ENCODE measurements at places on chromosomes 1 and 21.
A peak's percentile ranks its signal among the peaks of the same experiment; 100 is the strongest.

GRCh38 chr1:189752461-189752995 lies 725.1 kb downstream of the BRINP3 start:
- DNase-seq = no peak

DNA sequence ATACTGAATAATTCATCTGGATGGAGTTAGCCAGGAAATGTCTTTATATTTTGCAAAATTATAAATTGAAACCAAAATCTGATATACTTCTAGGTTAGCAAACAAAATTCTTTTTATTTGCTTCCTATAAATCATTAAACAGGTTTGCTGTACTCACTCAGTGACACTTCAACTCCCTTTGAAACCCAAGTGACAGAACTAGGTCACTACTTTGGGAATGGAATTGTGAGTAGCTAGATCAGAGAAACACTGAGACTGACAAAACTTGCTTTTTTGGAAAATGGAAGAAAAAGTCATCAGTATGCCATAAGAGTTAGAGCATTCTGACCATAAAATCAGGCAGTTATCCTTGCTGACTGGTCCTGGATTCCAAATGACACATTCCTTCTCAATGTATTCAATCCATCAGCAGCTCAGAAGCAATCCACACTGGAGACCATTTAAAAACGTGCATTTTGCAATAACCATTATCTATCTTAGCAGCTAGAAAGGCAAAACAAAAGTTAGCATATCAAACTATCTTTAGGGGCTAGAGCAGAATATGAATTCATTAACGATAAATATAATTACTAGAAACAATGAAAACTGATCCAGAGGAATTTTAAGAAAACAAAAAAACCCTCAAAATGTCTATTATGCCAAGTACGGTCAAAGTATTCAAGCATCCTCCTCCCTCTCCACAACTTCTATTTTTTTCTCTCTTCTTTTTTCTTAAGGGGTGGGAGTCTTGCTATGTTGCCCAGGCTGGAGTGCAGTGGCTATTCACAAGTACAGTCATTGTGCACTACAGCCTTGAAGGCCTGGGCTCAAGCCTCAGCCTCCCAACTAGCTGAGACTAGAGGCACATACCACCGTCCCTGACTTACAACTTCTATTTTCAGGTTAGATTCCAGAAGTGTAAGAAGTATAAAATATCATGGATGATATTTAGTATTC lies 60.1 kb downstream of the HNRNPR start:
- DNase-seq = no peak

GRCh38 chr1:62335656-62336055 lies 16.4 kb upstream of the KANK4 start:
- no peak for DNase-seq

DNA sequence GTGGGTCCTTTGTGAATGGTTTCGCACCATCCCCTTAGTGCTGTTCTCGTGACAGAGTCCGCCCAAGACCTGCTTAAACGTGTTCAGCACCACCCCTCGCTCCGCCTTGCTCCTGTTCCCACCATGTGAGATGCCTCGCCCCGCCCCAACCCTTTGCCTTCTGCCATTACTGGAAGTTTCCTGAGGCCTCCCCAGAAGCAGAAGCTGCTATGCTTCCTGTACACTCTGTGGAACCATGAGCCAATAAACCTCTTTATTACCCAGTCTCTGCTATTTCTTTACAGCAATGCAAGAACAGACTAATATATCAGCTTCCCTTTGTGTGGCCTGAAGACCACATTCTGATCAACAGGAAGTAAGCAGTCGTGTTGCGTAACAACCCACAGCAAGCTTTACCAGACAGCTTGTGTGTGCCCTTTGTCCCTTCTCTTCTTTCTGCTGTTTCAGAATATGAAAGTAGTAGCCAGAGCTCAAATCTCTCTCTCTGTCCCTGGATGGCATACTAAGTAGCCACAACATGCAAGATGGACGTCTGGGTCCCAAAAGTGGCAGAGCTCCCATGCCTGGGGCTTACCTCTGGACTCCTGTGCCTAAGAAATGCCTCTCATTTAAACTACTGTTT lies 14.1 kb downstream of the HENMT1 start:
- DNase-seq = peak; percentile 87

DNA sequence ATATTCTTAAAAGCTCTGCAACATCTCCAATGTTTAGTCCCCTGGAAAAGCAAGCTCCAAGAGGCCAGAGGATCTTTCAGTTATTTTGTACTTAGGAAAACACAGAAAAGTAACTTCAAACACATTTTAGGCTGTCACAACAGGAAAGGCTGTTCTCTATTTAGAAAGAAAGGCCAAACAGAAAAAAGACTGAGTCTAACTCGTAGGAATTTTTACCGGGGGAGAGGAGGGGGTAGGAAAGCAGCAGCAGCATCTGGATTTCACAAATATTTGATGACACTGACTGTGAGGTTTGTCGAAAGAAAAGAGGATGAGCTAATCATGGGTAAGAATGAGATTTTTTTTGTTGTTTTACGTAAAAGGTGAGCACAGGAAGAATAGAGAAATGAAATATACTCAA lies 107.1 kb downstream of the EIF4G3 start:
- no peak for DNase-seq

GRCh38 chr1:23394181-23394580 lies 24.5 kb upstream of the ZNF436 start:
- DNase-seq = no peak

- no peak for DNase-seq
Measured at GRCh38 chr1:41713557-41714327, 205.0 kb downstream of the HIVEP3 start.

GRCh38 chr1:110674337-110675059 lies at the start of gene KCNA3:
TSS of gene KCNA3 (minus strand) at chr1:110674940. CDS start at chr1:110674809, 131 bp downstream.
- peak; percentile 84 for DNase-seq

DNA sequence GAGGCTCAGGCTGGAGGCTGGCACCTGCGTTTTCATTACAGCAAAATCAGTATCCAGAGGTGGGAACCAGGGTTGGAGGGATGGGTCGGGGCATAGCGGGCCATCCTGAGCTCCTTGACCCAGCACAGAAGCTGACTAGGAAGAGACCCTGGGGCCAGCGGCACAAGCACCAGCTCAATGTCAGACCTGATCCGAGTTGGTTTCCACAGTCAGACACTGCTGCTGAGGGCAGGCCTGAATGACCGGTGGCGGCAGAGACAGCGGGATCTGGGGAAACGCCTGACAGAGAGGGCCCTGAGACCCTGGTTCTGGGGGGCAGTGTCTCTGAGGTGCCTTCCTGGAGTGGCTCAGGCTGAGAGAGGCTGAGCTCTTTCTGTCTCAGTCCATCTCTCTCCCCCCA lies 162.0 kb upstream of the C1orf174 start:
- no peak for DNase-seq

GRCh38 chr21:46022551-46023525 lies 41.3 kb downstream of the COL6A1 start:
- no peak for DNase-seq

- DNase-seq = no peak
Measured at GRCh38 chr1:154591206-154591605, 16.8 kb downstream of the ADAR start.

DNA sequence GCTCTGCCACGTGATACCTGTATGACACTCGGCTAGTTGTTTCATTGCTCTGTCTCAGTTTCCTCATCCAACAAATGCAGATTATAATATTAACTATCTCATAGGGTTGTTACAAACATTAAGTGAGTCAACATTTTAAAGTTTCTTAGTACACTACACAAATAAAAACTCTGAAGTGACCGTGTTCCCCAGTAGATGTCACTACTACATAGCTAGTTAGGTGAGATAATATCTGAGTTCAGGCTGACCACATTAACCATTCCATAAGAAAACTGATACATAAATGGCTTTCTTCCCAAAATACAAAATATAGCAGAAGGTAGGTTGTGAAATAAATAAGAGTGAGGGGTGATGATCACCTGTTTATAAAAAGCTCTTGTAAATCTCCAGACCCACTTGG lies 214.1 kb downstream of the NUF2 start:
- no peak for DNase-seq

- DNase-seq = no peak
Measured at GRCh38 chr1:154865442-154866256, 4.4 kb downstream of the KCNN3 start.

- DNase-seq = no peak
Measured at GRCh38 chr21:9838738-9839642, 682.4 kb upstream of the TPTE start.

- DNase-seq = peak; percentile 67
Measured at GRCh38 chr1:221712198-221712684, 29.6 kb downstream of the DUSP10 start.

- peak; percentile 13 for DNase-seq
Measured at GRCh38 chr1:35707601-35708440, 10.9 kb downstream of the C1orf216 start.

DNA sequence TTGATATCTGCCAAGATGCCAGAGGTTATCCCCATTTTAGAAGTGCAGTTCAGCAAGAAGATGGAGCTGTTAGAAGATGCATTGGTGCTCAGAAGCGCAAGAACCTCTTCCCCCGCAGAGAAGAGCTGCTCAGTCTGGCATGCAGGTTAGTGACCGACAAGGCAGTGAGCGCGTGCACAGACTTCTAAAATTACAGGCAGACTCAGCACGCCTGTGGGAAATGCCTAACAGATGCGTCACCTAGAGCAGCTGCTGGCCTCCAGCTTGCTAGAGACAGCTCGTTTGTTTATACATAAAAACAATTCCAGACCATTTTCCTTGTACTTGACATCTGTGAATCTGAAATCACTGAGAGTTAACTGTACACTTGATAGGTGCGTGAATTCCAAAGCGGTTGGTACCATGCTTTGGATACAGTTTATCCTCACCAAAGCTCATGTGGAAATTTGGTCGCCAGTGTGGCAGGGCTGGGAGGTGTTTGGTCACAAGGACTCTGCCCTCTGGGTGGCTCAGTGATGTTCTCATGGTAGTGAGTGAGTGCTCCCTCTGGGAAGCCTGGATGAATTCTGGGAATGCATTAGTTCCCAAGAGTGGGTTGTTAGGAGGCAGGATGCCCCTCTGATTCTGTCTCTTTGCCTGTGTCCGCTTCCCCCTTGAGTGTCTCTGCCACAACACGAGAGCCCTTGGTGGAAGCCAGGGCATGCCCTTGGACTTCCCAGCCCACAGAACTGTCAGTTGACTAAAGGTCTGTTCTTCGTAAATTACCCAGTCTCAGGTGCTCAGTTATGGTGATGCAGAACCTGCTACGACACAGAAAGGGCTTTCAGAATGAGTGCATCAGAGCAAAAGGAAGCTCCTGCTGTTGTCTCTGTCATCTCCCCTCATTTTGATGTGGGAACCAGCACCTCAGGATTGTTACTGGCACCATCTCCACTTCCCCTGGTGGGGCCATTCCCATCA lies 24.4 kb downstream of the SNAP47 start:
- no peak for DNase-seq

DNA sequence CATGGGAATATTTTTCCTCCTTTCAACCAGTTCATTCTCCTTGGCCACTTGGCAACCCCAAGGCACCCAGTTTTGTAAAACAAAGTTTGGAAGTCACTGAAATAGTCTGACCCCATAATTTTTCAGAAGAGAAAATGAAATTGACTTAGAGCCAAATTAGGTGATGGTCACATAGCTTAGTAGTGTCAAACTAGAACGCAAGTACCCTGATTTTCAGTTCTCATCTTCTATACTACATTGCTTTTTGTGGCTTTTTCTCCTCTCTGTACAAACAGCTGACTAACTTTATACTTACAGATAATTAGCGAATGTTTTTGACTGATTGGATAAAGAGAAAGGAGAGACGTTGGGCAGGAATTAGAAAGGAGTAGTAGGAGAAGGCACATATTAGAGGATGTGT lies 33.1 kb downstream of the IARS2 start:
- DNase-seq = no peak

DNA sequence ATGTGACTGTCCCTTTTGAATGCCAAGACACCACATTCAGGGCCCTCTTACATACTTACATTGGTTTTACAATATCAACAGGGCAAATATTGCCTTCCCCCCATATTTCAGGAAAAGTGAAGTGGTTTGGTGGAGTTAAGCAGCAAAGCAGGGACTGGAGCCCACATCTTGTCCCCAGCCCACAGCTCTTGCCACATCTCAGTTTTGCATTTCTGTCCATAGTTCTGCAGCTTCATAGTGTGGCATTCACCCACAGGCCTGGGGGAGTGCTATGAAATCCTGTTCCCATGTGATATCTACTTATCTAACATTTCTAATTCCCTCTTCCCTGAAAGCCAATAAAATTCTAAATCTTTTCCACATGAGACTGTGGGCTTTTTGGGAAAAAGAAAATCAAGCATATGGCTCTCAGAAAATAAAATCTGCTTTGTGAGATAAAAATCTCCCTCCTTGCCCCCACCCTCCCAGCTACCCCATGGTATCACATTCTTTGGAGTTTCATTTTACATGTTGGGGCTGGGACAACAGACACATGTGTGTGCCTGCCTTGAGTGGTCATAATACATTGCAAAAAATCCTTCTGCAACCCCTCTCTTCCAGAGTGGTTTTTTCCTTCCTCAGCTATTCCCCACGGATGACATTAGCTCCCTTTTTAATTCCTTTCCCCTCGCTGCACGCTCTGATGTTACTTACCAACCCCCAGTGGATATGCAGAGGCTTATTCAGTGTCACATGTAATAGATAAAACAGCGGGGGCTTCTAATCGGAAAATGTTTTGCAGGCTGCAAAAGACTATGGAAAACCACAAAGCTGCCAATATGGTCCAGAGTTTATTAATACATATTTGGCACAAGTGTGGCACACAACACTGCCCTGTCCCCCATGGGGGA lies 20.5 kb upstream of the CD2 start:
- DNase-seq = no peak

DNA sequence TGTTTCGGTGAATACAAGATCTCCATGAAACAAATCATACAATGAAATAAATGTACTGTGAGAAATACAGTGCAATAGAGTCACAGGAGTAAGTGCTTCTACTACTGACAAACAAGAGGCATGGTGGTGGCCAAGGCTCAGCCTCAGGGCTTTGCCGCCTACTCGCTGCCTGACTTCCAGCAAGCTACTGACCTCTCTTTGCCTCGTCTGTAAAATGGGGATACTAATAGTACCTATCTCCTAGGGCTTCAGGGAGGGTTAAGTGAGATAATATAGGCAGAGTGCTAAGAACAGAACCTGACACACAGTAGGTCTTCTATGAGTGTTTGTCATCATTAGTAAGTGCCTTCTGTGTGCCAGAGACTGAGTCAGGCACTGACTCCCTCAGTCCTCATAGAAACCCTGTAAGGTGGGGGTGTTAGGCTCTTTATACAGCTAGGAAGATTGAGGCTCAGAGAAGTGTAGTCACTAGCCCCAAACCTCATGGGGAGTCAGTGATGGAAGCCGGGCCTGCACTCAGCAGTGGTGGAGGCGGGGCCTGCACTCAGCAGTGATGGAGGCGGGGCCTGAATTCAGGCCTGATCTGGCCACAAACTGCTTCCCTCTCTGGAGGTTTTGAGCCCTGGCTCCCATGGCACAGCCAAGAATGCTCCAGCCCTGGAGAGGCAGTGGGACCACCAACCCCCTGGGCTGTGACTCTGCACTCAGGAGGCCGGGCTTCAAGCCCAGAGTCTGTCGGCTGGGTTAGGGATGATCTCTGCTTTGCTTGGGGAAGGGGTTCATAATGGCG lies 6.8 kb downstream of the BSND start:
- DNase-seq = no peak

DNA sequence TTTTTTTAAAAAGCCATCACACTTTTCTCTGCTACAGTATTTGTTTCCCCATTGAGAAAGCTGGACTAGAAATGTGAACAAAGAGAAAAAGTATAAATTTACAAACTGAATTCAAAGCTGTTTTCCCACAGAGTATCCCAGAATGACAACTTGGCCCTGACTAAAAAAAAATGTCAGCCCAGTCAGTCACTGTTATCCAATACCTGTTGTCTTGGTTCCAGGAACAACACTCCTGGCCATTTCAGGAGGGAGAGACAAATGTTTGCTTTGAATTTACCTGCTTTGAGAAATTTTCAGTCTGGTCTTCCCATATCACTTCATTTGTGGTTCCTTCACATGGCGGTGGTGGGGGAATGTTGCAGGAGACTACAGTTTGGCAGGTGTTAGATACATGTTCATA lies 46.2 kb downstream of the COLGALT2 start:
- DNase-seq = no peak
